ENCODE measurements at places on chromosomes 5 and 9.

DNA sequence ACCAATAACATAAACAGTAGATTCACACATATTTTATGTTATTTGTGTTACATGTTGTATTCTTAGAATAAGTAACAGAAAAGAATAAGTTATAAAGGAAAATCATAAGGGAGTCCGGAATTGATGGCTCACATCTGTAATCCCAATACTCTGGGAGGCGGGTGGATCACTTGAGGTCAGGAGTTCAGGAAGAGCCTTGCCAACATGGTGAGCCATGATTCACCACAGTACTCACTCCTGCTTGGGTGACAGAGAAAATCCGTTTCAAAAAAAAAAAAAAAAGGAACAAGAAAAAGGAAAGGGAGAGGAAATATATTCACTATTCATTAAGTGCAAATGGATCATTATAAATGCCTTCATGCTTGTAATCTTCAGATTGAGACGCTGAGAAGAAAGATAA, 533.3 kb upstream of the CDH9 start:
- DNase-seq, result no peak

DNA sequence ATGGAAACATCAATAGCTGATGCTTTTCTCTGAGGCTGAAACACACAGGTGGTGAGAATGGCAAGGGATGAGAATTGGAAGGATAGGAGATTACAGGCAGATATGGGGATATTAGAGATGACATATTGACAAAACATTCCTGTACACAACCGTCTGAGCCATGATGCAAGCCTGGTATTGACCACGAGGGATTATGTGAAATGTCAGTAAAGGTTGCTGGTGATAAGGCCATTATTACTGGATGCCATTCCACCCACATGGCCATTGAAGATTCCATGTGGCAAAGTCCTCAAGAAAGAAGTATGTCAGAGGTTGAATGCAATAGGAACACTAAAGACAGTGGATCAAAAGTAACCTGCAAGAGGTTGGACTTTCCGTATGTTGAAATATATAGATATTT, 15.7 kb downstream of the GRAMD2B start:
- DNase-seq, result no peak

DNA sequence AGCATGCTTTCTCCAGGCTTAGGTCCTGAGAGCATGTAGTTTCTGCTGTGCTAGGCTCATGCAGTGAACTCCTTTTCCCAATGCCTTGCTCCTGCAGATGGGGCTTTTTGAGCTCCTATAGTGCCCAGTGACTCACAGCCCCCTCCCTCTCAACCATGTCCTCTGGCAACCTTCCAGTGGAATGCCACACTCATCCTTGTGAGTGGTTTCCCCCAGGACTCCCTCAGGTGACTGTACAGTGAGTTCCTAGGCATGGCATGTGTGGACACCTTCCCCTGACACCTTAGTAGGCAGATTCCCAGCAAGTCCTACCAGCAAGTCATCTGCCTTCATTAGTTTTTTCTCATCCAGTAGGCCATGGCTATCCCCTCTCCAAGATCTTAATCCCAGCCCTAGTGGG, 72.4 kb upstream of the CXCL14 start:
- no peak for DNase-seq

- DNase-seq, result no peak
These were observed 479.0 kb downstream of the CYLC2 start for GRCh38 chr9:103474156-103474555.

- DNase-seq, result no peak
These were observed at the start of gene UBE2QL1 for GRCh38 chr5:6448622-6449464. Gene UBE2QL1 (plus strand): TSS chr5:6448859. CDS start chr5:6448894, 35 bp downstream.

DNA sequence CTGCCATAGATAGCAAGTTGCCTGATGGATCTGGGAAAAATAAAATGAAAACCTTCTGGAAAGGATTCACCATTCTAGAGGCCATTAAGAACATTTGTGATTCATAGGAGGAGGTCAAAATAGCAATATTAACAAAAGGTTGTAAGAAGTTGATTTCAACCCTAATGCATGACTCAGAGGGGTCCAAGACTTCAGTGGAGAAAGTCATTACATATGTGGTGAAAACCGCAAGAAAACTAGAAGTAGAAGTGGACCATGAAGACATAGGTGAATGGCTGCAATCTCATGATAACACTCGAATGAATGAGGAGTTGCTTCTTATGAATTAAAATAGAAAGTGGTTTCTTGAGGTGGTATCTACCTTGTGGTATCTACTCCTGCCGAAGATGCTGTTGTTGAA, 86.6 kb downstream of the GABRA1 start:
- DNase-seq, result no peak

- DNase-seq, result no peak
These were observed 36.3 kb upstream of the BASP1 start for GRCh38 chr5:17180864-17181723.

DNA sequence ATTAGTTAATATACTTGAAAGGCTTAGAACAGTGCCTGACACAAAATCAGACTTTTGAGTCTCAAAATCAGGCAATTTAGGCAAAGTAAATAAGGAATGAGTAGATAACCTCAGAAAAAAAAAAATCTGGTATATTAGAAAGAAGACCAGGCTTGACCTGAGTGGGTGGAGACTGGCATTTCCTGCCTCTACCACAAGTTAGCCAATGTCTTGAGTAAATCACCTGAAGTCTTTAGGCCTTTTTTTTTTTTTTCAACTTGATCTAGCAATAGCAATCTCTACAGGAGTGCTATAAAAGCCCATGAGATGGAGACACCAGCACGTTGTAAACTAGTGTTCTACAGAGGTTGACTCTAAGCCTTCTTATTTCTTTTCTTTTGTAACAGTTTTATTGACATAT, 104.2 kb upstream of the RASEF start:
- DNase-seq, result no peak

DNA sequence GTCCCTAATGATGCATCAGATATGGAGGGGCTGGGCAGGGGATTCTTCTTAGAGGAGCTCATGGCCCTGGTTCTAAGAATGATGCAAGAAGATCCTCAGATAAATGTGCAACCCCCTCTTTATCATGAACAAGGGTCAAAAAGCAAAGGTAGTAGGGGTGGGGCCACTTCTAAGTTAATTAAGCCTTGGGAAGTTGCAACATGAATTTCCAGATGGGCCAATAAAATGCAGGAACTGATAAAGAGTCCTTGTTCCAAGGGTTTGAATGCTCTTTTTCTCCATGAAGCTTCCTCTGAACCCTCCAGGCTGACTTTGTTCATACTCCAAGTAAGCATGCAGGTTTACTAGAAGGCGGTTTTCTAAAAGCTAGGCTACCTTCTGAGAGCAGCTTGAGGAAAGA, 25.6 kb downstream of the PCA3 start:
- no peak for DNase-seq

DNA sequence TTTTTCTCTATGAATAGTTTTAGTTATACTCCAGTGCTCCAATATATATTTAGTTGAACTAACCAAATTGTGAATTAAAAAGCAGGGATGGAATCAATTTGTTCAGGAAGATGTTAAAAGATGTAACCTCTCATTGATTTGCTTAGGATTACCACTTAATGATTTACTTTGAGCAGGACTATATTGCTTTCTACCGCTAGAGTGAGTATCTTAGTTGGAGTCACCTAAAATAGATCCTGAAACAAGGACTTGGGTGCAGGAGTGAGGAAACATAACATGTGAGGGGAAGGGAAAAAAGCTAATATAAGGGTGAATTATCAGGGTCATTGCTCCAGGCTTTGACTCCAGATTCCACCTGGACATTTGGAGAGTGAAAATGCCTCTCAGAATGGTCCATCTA, 2277.4 kb upstream of the C9orf72 start:
- no peak for DNase-seq

DNA sequence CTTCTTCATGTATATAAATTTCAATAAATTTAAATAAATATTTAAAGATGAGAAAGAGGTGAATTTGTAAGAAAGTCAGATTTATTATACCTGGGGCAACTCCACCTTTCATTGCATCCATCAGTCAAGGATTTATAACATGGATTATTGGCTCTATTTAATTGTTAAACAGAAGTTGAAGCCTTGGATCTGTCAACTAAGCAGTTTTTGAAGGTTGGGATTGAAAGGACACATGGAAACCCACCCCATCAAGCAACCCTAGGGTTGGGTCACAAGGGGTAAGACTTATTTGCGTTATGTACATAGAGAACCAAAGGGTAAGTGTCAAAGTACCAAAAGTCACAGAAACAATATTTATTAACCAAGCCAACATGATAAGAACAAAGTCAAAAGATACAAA, 342.5 kb downstream of the ELAVL2 start:
- no peak for DNase-seq

DNA sequence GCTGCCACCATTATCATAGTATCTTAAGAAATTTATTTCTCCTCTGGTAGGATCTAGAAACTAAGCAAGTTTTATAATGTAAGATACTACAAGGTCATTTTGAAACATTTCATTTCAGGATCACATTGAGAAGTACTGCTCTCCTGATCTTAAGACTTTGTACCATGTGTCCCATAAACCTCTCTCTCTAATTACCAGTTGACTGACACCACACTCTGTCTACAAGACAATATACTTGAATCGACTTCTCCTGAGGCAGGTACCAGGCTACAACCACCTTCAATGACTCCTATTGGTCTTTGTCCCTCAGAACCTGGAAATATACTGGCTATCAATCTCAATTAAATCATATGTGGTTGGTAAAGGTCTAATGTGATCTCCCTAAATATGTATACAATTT, 597.0 kb downstream of the PTPRD start:
- no peak for DNase-seq

DNA sequence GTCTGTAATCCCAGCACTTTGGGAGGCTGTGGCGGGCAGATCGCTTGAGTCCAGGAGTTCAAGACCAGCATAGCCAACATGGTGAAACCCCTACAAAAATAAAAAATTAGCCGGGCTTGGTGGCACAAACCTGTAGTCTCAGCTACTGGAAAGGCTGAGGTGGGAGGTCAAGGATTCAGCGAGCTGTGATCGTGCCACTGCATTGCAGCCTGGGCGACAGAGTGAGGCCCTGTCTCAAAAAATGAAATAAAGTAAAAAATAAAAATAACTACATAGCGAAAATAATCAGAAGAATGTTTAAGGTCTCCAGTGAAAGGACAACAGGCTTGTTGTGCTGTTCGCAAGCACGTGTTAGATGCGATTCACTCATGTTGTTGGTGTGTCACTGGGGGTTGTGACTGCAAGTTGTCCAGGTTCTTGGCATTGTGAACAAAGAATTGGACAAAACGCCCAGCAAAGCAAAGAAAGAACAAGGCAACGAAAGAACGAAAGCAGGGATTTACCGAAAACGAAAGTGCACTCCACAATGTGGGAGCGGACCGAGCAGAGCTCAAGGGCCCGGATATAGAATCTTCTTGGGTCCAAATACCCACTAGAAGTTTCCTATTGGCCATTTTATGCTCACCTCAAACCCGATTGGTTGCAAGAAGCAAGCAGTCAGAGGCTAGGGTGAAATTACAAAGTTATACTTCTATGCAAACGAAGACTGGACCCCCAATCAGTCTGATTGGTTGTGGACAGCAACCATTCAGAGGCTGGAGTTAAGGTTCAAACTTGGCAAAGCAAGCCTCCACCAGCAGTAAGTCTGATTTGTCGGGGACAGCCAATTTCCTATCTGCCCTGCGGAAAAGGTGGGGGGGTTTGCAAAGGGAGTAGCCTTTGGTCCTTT, 844 bp upstream of the MCCC2 start:
- no peak for DNase-seq

DNA sequence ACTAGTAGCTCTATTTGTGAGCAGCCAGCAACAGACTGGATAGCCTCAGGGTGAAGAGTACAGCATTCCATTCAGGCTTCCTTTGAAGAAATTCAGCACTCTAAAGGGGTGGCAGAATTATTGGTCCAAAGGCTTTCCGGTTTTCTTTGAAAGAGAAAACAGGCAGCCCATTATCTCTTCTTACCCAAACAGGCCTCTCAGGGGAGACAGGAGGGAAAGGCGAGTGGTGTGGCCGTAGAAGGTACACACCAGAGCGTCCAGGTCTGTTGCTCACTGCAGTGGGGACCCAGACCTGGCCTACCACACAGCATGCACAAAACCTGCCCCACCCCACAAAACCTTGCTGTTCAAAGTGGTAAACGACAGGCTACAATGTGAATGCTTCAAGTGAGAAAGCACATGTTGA, 83.3 kb downstream of the ZNF608 start:
- no peak for DNase-seq

DNA sequence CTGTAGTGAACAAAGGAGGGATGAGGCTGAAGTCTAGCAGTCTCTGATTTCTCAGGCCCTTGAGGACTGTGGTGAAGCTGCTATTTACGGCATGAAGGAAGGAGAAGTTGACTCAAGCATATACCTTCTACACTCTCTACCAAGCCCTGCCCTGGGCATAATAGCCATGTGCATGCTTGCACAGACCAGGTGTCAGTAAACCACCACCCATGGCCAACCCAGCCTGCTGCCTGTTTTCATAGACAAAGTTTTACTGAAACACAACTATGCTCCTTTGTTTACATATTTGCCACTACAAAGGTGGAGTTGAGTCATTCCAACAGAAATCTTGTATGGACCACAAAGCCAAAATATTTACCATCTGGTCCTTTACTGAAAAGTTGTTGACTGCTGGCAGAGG, 126.9 kb downstream of the PAPPA start:
- no peak for DNase-seq

DNA sequence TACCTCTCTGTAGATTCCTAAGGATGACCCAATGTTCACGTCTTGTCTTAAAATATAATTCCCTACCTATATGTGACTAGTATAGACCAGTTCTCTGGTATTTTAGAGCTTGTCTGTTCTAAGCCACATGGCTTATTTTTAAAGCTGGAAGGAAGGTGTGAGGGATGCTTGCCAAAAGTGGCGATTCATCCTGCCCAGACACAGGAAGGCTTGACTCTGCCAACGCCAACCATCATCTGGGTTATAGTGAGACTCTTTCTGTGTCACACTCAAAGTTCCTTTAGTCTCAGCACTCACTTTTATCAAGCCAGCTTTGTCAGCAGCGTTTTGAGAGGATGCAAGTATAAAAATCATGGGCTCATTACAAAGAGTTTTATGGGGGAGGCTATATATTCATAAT, 500.0 kb downstream of the PTPRD start:
- no peak for DNase-seq

GRCh38 chr9:90774682-90775081, 26.9 kb upstream of the SYK start:
- no peak for DNase-seq

DNA sequence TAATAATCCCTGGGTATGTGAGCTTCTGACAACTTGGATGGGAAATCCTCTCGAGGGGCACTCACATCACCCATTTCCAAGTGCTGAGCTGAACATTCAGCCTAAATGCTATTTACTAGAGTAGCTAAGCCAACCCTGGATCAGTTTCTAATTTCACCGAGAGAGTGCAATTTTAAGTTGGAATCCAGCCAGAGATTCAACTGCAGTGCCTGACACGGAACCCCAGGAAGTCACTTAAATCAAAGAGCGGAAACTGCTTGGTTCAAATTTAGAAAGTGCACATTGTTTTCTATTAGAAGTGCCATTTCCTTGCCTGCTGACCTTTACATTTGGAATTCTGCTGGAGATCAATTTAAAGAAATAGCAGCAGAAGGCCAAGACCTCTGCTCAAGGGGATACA, 8.8 kb downstream of the SPRY4 start:
- DNase-seq, result no peak

GRCh38 chr5:97062046-97062445, 80.4 kb downstream of the LIX1 start:
- DNase-seq, result no peak

- no peak for DNase-seq
These were observed 6.0 kb upstream of the SIL1 start for GRCh38 chr5:139204196-139204595.

- DNase-seq, result no peak
These were observed 63.4 kb downstream of the CD180 start for GRCh38 chr5:67133217-67133616.
